ENCODE measurements at places on chromosomes 2 and 18. TPM values are rescaled to one million over a fixed set of nuclear protein-coding genes. Genes with fewer than 3 reads are reported as not detected.

- no peak for DNase-seq
Measured at GRCh38 chr18:29512761-29513160, 1335.8 kb upstream of the CDH2 start.

The CGREF1 gene
- total RNA-seq = 20.4 TPM

The PXDN gene
- 3.1 TPM for total RNA-seq

The CCDC88A gene
- total RNA-seq = 161 TPM

- DNase-seq = peak; percentile 77
Measured at GRCh38 chr2:42809819-42810120, 17.4 kb upstream of the HAAO start.

GRCh38 chr18:12014086-12014485 lies 32.8 kb downstream of the IMPA2 start:
- no peak for DNase-seq

GRCh38 chr2:7403092-7403775 lies 486.0 kb downstream of the RNF144A start:
- no peak for DNase-seq

The C2orf72 gene
- 2.0 TPM for total RNA-seq

The MAL gene
- total RNA-seq = not detected

The PLCD4 gene
- total RNA-seq = 0.32 TPM

GRCh38 chr2:55269645-55269990 lies 587 bp upstream of the MTIF2 start:
- peak; percentile 36 for DNase-seq

- DNase-seq = no peak
Measured at GRCh38 chr2:147173189-147173581, 671.6 kb upstream of the ACVR2A start.

The ERCC3 gene
- 33.8 TPM for total RNA-seq

The MALL gene
- total RNA-seq = not detected

DNA sequence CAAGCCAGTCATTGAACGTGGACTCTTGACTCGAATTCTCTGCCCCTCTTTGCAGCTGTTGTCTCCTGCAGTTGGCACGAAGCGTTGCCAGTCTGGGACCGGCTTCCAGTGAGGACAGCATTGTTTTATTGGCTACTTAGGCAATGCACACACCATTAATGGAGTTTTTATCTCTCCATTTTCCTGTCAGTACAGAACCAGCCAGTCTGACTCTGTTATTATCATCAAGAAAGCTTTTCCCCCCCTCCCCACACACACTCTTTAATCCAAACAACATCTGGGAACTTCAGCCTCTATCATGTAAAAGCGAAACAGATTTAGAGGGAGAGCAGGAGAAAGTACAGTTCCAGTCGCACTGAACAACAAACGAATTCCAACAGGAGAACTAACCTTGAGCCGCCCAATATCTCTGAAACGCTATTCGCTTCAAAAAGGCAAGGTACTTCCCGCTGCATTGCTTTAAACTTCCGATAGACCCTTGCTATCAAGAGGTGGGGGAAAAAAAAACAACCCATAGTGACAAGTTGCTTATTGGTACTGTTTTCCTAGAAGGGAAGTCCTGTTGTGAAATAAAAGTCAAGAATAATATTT lies 38.2 kb downstream of the ACVR1 start:
- no peak for DNase-seq

- DNase-seq = peak; percentile 75
Measured at GRCh38 chr2:39728941-39729351, 50.1 kb downstream of the THUMPD2 start.

DNA sequence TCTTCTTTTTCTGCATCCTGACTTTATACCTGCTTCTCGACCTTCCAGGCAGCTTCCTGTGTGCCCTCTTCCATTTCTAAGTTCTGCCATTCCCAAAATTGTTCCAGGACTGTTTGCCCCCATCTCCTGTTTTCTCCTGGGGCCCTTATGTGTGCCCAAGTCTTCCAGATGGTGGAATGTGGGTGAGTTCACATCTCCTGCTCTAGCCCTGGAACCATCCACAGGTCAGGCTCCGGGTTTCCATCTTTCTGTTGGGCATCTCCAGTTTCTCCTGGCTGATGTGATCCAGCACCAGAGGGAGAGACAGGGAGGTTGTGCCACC lies 25.8 kb downstream of the TOGARAM2 start:
- DNase-seq = no peak

DNA sequence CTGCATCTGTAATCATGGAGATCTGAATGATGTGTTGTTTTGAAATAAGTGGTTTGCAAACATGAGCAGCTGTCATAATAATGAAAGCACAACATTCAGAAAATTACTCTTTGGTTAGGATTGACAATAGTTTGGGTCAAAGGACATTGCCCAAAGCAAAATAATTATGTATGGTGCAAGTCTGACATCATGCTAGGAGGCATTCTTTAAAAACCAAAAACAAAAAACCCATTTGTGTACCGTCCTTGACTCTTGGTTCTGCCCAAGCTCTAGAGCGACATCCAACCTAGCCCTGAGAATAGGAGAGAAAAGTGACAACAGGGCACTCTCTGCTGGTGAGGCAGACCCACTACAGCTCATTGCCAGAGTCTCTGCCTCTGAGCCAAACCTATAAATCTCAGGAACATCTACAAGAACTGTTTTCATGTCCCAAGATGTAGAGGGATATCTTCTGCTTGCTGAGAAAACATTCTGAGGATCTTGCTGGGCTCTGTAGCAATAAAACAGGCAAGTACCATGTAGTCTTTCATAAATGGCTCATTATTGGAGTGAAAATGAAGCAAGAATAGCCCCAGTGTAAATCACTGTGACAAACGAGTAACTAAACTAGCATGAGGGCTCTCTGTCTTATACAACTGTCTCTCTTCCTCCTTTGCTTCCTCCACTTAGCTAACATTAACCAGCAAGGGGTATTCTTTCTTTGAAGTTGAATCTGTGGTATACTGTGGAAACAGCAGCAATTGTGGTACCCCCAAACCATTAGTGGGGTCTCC lies 266.8 kb upstream of the CXCR4 start:
- DNase-seq = peak; percentile 77

DNA sequence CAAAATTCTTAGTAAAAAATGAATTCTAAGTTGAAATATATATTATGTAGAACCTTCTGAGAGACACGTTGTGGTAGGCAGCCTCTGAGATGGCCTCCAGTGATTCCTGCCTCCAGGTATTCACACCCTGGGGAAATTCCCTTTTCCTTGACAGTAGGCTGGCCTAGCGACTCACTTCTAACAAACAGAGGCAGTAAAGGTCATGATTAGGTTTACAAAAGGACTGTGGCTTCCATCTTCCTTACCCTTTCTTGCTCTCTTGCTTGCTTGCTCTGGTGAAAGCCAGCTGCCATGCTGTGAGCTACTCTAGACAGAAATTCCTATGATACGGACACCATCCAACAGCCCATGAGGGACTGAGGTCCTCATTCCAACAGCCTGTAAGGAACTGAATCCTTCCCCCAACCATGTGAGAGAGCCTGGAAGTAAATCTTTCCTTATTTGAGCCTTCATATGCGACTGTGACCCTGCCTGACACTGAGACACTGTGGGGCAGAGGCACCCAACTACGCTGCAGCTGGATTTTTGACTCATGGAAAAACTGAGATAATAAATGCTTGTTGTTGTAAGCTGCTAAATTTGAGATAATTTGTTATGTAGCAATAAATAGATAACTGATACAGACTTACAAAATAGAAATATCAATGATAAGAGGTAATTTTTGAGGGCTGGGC lies 32.7 kb upstream of the SERTAD2 start:
- DNase-seq = no peak

The DHRS9 gene
- not detected for total RNA-seq

GRCh38 chr2:150426315-150426714 lies 61.2 kb downstream of the RND3 start:
- no peak for DNase-seq

GRCh38 chr2:239271471-239271870 lies 129.3 kb downstream of the HDAC4 start:
- DNase-seq = no peak

The LINC00305 gene
- not detected for total RNA-seq

DNA sequence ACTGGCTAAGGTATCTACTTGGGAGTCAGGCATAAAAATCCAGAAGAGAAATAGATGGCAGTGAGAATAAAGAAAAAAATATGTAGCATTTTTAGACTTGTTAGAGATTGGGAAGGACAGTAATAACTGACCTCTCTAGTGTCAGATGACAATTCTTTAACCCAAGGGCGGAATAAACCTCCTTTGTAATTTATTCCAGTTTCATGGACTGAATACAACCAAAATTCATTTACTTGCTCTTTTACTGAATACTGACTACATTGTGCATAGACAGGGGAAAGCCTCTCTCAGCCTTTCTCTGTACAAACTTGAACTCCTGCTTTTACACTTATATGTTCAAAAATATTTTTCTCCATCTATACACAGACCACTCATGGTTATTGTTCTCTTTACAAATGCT lies 475.3 kb upstream of the RAB12 start:
- no peak for DNase-seq

DNA sequence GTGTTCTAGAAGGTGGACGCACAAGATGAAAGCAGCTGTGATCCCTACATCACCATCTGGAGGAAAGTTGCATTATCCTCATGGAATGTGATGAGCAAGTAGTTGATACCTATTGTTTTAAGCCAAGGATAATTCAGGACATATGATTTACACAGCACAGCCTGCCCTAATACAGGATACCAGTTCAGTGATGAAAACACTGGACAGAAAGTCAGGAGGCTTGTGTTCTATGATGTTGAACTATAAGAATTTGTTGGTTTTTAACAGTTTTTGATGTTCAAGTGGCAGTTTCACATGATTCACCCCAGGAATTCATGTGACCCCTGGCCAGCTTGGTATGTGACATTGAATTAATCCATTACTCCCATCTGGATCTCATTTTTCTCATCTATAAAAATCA lies 6.2 kb upstream of the CHST10 start:
- no peak for DNase-seq

DNA sequence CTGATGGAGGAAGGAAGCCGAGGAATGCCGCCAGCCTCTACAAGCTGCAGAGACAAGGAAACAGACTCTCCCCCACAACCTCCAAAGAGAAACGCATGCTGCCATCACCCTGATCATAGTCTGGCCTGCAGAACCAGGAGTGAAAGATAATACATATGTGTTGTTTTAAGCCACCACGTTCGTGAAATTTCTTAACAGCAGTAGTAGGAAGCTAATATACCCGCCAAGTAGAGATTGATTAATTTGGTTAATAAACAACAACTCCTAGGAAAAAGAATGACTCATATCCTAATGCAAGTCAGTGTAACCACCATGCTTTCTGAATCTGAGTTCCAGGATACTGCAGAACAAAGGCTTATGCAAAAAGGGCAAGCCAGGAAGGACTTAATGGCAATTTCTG lies 36.6 kb downstream of the LONRF2 start:
- peak; percentile 14 for DNase-seq

GRCh38 chr2:85853499-85854165 lies 35.2 kb downstream of the ST3GAL5 start:
- no peak for DNase-seq

DNA sequence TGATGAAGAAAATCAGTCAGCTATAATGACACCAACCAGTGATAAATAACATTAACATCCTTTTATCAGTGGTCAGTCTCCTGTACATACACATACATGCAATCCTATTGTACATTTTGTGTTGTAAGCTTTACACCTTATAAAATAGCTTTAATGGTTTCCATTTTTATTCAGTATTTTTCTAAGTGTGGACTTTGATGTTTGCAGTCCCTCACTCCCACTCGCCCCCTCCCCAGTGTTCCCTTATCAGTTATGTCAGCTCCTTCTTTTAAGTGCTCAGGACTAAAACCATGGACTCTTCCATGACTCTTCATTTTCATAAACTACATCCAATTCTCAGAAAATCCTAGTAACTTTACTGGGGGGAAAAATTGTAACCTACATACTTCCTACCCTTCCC lies 713.0 kb downstream of the LRRTM4 start:
- DNase-seq = no peak

DNA sequence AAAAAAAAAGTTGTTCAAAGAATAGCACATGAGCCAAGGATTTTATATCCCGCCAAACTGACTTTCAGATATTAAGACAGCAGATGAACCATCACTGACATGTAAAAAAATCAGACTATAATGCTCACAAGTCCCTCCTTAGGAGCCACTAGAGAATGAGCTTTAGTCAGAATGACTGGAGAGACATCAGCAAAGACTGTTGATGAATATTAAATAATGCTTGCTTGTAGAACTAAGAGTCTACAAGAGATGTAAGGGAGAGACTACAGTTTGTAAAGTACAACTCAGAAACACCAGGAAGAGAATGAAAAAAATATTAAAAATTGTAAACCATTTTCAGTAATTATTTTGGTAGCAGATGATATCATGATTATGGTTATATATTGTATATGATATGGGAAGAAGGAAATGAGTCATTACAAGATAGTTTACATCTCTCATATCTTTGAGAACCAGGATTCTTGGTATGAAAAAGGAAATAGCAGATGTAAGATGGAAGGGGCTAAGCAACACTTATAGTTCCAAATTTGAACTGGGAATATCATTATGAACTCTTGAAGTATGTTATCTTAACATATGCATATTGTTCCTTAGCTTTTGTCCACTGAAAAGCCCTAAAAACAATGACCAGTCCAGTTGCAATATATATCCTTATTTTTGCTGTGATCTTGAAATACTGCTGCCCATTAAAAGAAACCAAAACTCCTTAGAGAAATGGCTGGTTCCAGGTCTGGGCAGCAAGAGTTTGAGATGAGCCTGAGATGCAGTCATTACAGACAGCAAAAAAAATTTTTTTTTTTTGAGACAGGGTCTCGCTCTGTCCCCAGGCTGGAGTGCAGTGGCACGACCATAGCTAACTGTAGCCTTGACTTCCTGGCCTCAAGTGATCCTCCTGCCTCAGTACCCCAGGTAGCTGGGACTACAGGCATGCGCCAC lies 55.7 kb downstream of the PTPN2 start:
- DNase-seq = no peak

The ATRAID gene
- 405 TPM for total RNA-seq

- no peak for DNase-seq
Measured at GRCh38 chr2:27245626-27246025, 17.2 kb downstream of the SLC30A3 start.

The SCN2A gene
- not detected for total RNA-seq

DNA sequence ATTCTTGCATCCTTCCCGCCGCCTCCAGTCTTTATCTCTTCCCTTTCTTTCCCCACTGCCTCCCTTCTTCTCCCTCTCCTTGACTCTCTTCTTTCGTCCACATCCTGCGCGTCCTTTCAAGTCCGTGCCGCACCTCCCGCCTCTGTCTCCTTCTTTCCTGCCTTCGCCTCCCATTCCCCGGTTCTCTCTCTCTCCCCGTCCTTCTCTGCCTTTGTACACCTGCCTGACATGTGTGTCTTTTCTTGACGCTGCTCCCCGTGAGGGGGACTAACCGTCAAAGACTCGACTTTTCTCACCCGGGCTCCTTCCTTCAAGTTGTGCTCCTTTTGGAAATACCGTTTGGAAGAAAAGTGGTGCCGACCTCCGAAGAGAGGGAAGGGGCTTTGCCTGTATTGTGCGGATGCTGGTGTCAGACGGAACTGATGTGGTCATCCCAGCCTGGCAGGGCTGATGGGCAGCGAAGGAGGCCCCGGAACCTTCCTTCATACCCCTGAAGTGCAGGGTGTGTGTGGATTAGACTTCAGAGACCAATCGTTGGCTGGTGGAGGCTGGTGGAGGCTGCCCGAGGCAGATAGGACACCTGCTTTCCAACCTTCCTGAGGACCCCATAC lies 879 bp downstream of the TMEM178A start:
- no peak for DNase-seq

GRCh38 chr2:105338020-105338385 lies 663 bp downstream of the C2orf49 start:
- DNase-seq = no peak

Data from SK-MEL-5 (cell line).